Myocyte (in vitro differentiated cells): ENCODE measurements at places on chromosomes 3 and 15. TPM values are rescaled to one million over a fixed set of nuclear protein-coding genes. Genes with fewer than 3 reads are reported as not detected.

- no peak for DNase-seq
Measured at GRCh38 chr3:48651771-48652170, 10.9 kb downstream of the CELSR3 start.

- no peak for DNase-seq
Measured at GRCh38 chr15:47685141-47685870, 32.0 kb upstream of the SEMA6D start.

BHLHE40 gene
- 36.5 and 80.1 TPM in 2 replicates for total RNA-seq

DNA sequence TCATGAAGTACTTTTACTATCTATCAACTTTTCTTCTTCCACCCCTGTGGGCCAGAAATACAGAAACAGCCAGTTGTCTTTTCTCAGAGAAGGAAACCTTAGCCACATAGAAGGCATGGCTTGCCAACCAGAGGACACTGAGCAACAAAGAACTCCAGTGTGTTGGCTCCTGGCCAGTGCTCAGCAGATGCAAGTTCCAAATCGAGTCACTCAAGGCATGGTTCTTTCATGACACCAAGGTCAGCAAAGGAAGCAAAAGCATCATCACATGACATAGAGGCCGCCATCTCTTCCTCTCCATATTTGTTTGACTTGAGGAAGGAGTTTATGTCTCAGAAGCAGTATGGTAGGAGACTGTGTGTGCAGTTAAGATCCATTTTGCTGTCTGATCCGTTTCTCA, 92.2 kb downstream of the MYLK start:
- peak; percentile 98 for DNase-seq

SLC28A1 gene
- total RNA-seq = not detected in 2 replicates
